Vagina (tissue), 2 donors: ENCODE measurements at places on chromosomes 11 and 22.

DNA sequence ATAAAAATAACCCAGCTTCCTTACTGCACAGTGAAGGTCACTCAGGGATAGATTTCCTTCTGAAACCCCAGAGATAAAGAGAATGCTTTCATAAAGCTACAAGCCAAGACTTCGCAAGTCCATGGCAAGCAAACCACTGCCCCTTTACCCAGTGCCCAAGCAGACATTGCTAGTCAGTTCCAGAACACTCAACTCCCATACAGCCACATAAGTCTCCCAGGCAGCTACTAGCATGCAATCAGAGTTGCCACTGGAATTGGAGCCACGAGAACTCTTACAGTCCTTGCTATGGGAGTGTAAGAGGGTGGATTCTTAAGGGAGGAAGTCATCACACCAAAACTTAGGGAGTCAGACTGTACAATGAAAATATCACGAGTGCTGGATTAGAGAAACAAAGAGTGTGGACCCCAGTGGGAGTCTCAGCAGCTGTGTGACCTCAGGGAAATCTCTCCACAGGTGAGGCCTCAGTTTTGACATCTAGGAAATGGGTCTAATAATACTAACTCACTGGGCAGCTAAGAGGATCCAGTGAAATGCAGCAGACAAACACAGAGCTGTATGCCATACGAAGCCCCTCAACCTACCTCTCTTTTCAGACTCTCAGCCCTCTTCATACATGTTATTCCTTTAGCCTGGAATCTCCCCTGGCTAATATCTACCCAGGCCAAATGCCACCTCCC lies 526.6 kb downstream of the MN1 start:
- no peak for DNase-seq

DNA sequence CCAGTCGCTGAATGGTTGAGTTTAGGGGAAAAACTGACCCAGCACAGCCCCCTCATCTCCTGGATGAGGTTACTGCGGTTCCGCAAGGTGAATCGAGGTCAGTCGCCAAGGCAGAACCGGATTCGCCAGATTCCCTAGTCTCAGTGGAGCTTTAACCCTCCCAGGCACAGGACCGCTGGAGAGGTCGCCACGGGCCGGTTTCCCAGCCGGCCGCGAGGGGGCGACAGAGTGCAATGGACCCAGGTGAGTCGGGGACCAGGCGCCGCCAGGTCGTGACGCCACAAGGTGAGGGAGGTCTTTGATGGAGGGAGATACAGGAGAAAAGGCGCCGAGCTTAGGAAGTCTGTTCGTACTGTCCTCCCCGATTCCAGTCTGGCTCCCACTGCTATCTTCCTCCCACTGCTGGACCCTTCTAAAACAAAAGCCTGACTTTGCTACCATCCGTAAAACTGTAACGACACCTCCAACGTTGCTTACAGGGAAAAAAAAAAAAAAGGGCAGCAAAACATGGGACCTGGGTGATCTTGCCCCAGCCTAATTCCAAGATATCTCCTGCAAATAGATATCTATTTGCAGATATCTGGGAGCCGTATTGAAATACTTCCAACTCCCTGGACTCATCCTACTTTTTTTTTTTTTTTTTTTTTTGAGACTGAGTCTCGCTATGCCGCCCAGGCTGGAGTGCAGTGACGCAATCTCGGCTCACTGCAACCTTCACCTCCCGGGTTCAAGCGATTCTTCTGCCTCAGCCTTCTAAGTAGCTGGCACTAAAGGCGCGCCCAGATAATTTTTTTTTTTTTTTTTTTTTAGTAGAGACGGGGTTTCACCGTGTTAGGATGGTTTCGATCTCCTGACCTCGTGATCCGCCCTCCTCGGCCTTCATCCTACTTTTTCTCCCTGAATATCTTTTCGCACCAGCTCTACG lies 1.4 kb upstream of the GGA1 start:
- no peak for DNase-seq

- no peak for DNase-seq
Observed at GRCh38 chr11:1928470-1928890, 9.0 kb downstream of the TNNT3 start.

GRCh38 chr22:43088984-43089717 lies at the start of gene TTLL1:
Gene TTLL1 (minus strand): TSS chr22:43089391. CDS start chr22:43075586, 13,805 bp downstream.
- DNase-seq: no peak

- no peak for DNase-seq
Observed at GRCh38 chr11:65213322-65214211, 31.8 kb downstream of the CAPN1 start.
